SHP77 (cell line): ENCODE measurements at places on chromosomes 6 and 20.
A peak's percentile ranks its signal among the peaks of the same experiment; 100 is the strongest.

DNA sequence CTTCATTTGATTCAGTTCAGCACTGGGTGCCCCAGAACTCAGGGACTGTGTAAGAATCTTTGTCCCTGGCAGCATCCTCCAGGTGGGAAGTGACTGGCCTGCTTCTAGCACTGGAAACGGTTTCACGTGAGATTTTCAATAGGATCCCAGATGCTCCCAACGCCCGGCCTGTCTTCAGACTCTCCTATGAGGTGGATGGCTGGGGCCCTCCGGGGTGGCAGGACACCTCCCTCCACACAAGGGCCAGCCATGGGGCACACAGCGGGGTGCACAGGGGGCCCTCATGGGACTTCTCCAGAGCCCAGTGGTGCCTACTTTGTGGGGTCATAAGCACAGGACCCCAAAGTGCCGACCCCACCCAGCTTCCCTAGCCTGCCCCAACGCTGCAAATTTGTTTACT, 72.8 kb downstream of the SMOC2 start:
- no peak for DNase-seq

DNA sequence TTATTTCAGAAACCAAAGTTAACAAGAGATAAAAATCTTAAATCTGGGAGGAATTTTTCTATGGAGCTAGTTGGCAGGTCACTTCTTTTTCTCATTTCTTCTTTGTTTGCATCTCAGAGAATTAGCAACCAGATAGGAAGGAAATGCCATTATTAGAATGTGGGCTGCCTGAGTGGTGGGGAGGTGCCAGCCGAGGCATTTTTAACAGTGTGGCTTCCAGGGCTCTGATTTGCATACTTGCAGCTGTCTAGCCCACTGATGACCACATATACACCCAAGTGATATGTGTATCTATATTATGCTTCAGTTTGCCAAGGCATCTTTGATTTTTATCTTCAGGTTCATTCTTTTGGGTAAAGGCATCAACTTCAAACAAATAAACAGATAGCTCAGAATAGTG, 206.7 kb downstream of the CLIC5 start:
- DNase-seq, result no peak

- no peak for DNase-seq
Observed at GRCh38 chr6:12533586-12533985, 183.0 kb upstream of the PHACTR1 start.

- DNase-seq, result no peak
Observed at GRCh38 chr6:34095136-34095505, 50.8 kb downstream of the GRM4 start.

GRCh38 chr20:64079273-64080012, at the start of gene RGS19:
Gene RGS19, minus strand, starts transcription at chr20:64079518. Its CDS starts 2,632 bp downstream, at chr20:64076886.
- peak; percentile 39 for DNase-seq

- no peak for DNase-seq
Observed at GRCh38 chr6:164347455-164347854, 932.9 kb downstream of the QKI start.

GRCh38 chr20:47878601-47879027, 93.3 kb upstream of the SULF2 start:
- DNase-seq, result no peak
